ENCODE measurements at places on chromosomes 2 and 18. TPM values are rescaled to one million over a fixed set of nuclear protein-coding genes. Genes with fewer than 3 reads are reported as not detected.

DNA sequence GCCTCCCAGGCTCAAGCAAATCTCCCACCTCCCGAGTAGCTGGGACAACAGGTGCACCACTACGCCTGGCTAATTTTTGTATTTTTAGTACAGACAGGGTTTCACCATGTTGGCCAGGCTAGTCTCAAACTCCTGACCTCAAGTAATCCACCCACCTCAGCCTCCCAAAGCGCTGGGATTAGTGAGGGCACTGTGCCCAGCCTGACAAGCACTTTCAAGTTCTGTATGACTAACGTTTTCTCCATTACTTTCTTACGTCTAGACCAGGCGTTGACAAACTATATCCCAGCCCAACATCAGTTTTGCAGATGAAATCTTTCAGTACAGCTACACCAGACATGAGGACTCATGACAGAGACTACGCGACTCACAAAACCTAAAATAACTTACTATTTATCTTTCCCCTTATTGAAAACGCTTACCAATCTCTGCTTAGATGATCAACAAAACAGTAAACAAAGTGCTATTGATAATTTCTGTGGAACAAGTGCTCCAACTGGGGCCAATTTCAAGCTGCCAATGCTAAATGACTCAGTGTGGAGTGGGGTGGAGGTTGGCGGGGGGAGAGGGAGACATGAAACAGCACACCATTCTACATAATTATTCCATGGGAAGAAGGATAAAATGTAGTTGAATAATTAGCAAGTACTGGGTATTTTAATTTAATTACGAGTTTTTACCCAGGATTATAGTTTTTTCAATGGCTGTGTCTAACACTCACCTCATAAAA is 59.1 kb downstream of the SAP130 start:
- no peaks in the 10 kb centered on the region for H3K36me3 ChIP-seq
- DNase-seq, result no peak
- H3K27me3 ChIP-seq, result no peaks in the 10 kb centered on the region
- H3K4me1 ChIP-seq, result no peaks in the 10 kb centered on the region

DNA sequence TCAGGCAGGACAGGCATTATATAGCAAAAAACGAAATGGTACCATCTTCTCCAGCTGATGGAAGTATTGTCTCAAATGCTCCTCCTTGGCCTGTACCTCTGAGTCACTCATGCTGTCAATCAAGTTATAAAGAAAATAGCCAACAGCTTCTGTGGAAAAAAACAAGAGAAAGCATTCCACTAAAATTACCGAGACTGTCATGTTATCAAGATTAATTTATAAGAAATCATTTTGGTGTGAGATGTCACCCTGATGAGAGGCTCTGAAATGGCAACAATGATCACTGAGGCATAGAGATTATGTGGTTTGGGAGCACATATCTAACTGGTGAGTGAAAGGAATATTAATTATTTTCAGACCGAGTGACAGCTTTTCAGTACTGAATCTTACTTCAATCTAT is 47.4 kb downstream of the LRPPRC start:
- H3K4me3 ChIP-seq, result no peak overlapping the region
- no peak for DNase-seq
- no peak overlapping the region for H3K27ac ChIP-seq
- no peaks in the 10 kb centered on the region for H3K27me3 ChIP-seq
- no peaks in the 10 kb centered on the region for H3K36me3 ChIP-seq
- H3K4me1 ChIP-seq, result no peaks in the 10 kb centered on the region

GRCh38 chr2:151655663-151656398 is 78.4 kb downstream of the NEB start:
- H3K4me3 ChIP-seq, result no peak overlapping the region
- H3K27me3 ChIP-seq, result no peaks in the 10 kb centered on the region
- H3K4me1 ChIP-seq, result no peaks in the 10 kb centered on the region
- no peaks in the 10 kb centered on the region for H3K36me3 ChIP-seq

DNA sequence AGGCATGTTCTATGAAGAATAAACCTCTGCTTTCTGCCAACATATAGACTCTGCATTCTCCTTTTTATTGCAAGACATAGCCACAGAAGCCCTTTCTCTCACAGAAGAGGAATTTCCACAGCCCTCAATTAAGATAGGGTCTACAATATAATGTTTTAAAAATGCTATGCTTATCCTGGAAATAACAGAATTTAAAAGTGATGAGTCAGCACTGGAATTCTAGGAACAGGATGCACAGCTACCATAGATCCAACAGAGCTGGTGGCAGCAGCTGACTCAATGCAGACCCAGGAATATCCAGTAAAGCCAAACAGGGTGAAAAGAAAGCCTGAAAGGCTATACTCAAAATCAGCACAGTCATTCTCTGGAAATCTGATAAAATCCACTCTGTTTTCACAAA is 866.9 kb downstream of the TRIB2 start:
- no peak for DNase-seq
- H3K36me3 ChIP-seq, result no peaks in the 10 kb centered on the region
- no peak overlapping the region for H3K4me3 ChIP-seq
- H3K27me3 ChIP-seq, result no peaks in the 10 kb centered on the region
- no peak overlapping the region for H3K27ac ChIP-seq

DNA sequence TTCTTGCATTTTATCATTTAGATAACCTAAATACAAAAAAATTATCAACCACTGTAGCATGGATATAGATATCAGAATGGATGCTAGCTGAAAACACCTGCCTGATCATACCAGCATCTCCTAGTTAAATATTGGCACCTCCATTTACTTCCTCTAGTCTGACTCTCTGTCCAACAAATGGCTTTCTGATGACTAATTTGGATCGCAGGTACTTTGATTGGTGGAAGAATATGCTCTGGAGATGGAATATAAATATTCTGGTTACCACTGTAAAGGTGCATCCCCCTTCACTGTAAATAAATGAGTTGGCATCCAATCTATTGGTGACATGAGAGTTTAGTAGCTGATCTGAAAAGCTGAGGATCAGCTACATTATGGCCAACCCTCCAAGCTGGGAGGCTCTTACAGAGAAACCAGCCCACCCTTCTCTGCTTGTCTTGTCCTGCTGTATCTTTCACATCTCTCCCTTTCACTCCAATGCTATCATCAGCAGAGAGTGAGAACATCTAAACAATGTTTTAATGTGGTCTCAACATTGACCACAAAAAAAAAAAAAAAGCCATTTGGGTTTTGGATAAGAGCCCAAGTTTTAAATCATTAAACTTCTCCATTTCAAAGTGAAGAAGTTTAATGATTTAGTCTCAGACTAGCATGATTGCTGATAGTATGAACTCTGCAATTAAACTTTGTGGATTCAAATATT is 90.5 kb downstream of the PMAIP1 start:
- no peak overlapping the region for H3K27ac ChIP-seq
- H3K4me3 ChIP-seq, result no peak overlapping the region
- H3K27me3 ChIP-seq, result no peaks in the 10 kb centered on the region
- no peaks in the 10 kb centered on the region for H3K4me1 ChIP-seq
- H3K36me3 ChIP-seq, result no peaks in the 10 kb centered on the region

GRCh38 chr2:143501106-143501676 is 372.0 kb downstream of the ARHGAP15 start:
- H3K27ac ChIP-seq, result no peak overlapping the region
- H3K4me3 ChIP-seq, result no peak overlapping the region
- no peak for DNase-seq
- no peaks in the 10 kb centered on the region for H3K36me3 ChIP-seq

DNA sequence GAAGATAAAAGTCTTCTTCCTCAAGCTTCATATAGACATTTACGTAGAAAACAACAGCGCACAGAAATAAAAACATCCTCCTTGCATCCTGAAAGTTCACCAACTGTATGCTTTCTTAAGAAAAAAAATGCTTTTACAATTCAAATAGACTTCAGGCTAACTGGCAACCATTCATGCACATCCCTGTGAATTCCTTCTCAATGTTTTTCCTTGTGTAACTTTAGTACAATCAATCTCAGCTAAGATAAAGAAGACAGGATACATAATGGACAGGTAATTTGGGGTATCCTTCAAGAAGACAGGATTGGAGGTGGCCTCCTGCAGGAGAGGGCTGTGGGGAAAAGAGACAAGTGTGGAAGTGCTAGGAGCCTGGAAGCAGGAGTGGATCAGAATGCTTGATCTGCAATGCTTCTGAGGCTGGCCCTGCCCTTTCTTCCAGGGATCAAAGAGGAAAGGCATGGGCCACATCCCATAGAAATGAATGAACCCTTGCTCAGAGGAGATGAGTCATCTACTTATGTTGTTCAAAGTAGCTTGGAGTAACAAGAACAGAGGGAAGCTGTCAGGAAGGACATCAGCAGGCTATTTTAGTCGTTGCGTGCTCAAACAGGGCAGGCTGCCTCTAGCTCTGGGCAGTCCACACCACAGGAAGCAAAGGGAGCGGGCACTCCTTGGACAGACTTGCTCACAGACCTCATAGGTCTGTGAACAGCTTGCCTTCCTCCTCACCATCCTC is 126.6 kb downstream of the TMEM131 start:
- no peaks in the 10 kb centered on the region for H3K27me3 ChIP-seq
- H3K27ac ChIP-seq, result no peak overlapping the region
- no peak for DNase-seq
- no peaks in the 10 kb centered on the region for H3K4me1 ChIP-seq
- no peak overlapping the region for H3K4me3 ChIP-seq
- H3K36me3 ChIP-seq, result no peaks in the 10 kb centered on the region

DNA sequence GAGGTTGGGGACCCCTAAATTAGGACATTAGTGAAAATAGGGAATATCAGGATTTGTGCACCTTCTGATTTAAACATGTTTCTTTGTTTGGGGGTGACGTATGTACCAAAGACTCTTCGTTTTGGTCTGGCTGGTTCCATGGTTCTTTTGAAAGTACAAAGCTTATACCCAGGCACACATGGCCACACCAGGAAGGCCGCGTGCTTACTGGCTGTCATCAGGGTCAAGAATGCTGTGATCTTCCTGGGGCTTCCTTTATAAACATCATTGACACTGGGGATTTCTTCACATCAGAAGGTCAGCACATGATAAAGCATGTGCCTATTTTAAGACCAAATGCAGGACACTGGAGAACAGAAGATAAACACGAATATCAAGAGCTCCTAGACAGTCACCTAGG is 230.6 kb upstream of the ID2 start:
- no peak overlapping the region for H3K27ac ChIP-seq
- H3K4me3 ChIP-seq, result no peak overlapping the region
- H3K4me1 ChIP-seq, result no peaks in the 10 kb centered on the region
- H3K36me3 ChIP-seq, result no peaks in the 10 kb centered on the region

Gene CAD
- 5.9 TPM for total RNA-seq

Gene NR4A2
- 5.5 TPM for total RNA-seq

Gene UGT1A1
- not detected for total RNA-seq

Measured in uterus (tissue), 4 donors.